Stimulated activated CD8-positive, alpha-beta memory T cell treated with anti-CD3 and anti-CD28 coated beads, Interleukin-15, amount 100 ng/mL, for 48 hours (primary cell): ENCODE measurements at places on chromosomes 16 and 17.

GRCh38 chr16:85619101-85619891, 6.2 kb downstream of the GSE1 start:
- DNase-seq, result no peak

GRCh38 chr17:54948380-54948779, 20.1 kb downstream of the COX11 start:
- DNase-seq, result peak; percentile 2

GRCh38 chr16:69114346-69114975, 9.0 kb downstream of the HAS3 start:
- DNase-seq, result no peak

- no peak for DNase-seq
These were observed 19.2 kb downstream of the PRKCB start for GRCh38 chr16:23855010-23855409.

GRCh38 chr16:11257131-11257938, 1.3 kb upstream of the SOCS1 start:
- DNase-seq, result no peak

DNA sequence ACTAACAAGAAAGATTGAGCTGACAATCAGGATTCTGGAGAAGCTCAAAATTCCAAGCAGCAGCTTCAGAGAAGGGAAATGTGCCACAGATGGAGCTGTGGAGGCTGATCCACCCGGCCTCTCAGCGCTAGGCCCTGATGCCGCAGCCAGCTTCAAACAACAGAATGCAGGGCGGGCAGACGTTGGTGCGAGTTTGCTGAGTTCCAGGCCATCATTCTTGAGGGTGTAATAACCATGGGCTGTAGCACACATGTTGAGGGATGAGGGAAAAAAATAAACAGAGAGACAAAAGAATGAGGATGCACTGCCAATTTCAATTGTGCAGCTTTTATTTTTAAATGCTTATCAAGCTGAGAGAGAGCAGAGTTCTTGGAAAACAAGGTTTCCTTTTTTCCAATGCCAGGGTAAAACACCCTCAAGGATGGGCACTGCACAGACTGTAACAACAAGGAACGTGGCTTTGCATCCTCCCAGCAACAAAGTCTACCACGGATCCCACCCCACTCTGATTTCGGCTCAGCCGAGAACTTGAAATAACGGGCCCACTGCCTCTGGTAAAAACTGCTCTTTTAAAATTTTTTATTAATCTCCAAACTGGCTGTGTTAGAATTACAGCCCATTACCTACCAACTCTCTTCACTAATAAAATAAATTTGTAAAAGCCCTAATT, 90.2 kb downstream of the SMG6 start:
- no peak for DNase-seq

DNA sequence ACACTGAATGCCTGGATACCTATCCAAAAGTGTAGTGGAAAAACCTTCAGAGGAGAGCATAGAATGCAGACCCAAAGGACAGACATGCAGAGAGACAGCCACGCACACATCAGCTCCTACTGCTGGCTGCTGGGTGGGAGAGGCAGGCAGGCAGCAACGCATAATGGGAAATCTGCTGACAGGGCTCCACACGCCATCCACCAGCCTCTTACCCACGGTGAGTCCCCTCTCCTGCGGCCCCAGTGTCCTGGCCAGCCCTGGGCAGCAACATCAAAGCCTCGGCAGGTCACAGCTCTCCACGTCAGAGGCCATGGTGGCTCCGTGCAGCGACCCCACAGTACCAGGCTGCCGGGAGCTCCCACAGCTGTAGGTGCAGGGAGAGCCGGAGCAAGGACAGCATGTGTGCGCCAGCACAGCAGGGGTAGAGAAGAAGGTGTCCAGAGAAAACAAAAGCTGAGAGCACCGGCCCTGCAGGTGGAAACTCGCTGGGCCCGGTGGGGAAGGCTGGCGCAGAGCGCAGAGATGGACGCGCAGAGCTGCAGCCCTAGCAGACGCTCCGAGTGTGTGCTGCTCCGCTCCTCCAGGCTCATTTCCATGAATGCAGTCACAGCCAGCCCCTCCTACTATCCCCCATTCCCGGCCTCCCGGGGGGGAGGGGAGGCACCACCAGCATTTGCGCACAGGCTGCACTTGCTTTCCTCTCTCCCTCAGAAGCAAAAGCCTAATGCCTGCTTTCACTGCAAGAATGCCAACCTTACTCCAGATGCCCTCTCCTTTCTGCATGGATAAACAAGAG, 58.9 kb downstream of the CYTH1 start:
- DNase-seq, result no peak

DNA sequence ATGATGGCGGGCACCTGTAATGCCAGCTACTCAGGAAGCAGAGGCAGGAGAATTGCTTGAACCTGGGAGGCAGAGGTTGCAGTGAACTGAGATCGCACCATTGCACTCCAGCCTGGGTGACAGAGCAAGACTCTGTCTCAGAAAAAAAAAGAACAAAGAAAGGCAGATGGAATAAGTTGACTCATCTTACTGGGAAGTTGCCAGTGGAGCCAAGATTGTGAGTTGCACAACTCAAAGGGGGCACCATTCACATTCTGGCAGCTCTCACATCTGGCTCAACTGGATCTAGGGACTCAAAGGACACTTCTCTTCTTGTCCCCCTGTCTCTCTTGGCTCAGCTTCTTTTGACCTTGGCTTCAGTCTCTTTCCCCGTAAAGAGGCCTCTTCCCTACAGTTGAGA, 53.7 kb upstream of the ETV4 start:
- DNase-seq, result no peak

- DNase-seq, result peak; percentile 59
These were observed at the start of gene MYO1D for GRCh38 chr17:32876417-32877163. MYO1D (minus strand) TSS chr17:32877124; CDS start chr17:32876872, 252 bp downstream.

DNA sequence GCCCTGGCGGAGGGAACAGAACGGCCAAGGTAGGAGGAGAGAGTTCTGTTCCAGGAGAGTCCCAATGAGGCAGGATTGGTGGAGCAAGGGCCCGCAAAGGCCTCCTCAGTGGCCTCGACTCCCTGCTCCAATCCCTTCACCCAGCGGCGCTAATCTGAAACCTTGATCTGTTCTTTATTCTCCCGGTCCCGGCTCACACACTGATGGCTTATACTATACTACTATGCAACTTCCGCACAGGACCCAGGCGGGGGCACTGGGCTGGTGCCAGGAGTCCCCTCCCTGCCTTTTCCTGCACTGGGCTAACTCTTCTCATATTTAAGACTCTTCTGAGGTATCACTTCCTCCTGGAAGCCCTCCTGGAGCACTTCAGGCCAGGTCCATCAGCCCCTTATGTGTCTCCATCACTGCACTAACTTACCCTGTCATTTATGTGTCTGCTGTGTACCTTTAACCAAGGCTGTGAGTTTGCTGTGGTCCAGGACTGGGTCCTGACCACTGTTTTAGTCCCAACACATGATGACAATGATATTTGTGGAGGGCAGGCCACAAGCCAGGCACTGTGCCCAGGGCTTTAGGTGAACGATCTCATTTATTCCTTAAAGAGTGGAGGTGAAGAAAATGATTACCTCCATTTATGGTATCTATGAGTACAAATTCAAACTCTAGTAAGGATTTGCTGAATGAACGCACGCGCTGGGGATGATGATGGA, 6.8 kb downstream of the CCDC102A start:
- DNase-seq, result no peak

GRCh38 chr16:20744922-20745440, 3.4 kb upstream of the THUMPD1 start:
- no peak for DNase-seq

GRCh38 chr17:42142371-42142896, 12.4 kb downstream of the RAB5C start:
- no peak for DNase-seq

- peak; percentile 71 for DNase-seq
These were observed 310.6 kb downstream of the SEC14L1 start for GRCh38 chr17:77451245-77451893.

DNA sequence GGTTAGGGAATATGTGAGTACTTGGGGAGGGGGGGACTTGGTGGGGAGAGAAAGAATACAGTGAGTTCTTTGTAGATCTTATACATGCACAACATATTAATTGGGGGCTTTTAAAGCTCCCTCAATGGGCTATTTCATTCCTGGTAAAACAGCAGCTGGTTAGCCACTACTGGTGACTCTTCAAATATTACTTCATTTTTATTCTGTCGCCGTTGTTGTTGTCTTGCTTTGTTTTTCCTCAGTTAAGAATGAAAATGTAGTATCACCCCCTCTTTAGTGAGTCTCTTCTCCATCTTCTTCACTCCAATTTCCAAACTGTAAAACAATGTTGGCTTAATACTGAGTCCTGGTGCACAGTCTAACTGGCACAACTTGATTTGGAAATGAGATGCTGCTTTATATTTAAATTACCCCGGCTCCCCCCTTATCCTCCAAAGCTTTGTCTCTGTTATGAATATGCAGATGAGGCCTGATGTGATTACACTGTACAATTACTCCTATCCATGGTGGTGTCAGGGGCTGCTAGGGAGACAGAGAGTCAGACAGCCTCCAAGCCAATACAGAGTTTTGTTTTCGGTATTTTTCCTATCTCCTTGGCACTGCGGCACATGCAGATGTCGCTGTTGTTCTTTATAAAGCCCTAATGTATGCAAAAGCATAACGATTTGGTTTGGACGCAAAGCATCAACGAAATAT, 256.9 kb upstream of the PMFBP1 start:
- no peak for DNase-seq

GRCh38 chr16:75179208-75179607, 27.8 kb downstream of the CTRB2 start:
- DNase-seq, result no peak

DNA sequence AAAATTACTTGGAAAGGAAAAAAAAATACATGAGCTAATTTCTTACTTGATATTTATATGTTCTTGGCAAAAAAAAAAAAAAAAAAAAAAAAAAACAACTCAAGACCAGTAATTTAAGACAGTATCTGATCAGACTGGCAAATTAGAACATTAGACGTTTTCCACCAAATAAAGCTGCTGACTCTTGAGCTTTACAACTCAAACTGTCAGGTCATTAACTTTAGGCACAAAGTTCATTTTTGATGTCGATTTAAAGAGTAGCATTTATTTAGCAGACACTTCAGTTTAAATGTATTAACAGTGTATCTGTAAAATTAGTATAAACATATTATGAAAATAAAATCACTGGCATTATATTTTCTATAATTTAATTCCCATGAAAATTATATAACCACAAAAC, 66.7 kb downstream of the NCOR1 start:
- no peak for DNase-seq

GRCh38 chr16:84455031-84455430, 49.4 kb downstream of the MEAK7 start:
- no peak for DNase-seq

DNA sequence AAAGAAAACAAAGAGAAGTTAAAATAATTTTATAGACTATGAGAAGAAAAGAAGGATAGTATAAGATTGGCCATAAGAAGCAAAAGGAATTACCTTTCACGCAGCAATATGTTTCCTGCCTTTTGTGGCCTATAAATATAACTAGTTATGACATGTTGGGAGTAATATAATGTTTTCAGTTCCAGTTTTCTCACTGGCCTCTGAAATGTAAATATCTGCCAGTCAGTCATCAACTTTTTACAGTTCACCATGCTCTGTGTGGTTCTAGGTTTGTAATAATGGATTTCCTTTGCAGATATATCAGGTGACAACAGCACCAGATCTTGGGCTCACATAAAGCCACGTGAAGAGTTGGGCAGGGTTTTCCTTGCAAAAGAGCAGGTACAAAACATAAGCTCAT, 94.3 kb downstream of the ABCA8 start:
- DNase-seq, result no peak

DNA sequence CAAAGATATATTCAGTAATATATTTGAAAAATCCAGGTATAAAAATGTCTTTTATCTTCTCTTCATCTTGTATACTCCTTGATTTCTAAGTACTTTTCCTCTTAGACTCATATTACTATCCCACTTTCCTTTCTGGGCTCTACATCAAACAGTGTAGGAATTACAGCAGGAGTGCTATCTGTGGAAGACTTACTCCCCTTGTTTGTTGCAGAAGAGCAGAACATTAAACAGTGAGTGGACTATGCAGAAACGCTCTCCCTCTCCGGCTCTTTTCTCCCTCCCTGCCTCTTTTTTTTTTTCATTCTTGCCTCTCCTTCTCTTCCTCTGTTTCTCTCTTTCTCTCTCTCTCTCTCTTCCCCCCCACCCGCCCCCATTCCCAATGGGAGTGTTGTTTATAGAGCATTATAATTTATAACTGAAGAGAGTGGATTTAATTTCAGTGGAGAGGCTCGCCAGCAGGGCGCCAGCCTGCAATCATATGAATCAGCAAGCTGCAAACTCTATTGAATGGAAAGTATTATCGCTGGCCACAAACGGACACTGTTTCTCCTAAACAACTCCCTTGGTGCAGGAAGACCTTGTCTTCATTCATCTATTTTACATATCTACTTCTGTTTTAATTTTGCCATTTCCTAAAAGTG, 242.3 kb upstream of the TBX2 start:
- no peak for DNase-seq

DNA sequence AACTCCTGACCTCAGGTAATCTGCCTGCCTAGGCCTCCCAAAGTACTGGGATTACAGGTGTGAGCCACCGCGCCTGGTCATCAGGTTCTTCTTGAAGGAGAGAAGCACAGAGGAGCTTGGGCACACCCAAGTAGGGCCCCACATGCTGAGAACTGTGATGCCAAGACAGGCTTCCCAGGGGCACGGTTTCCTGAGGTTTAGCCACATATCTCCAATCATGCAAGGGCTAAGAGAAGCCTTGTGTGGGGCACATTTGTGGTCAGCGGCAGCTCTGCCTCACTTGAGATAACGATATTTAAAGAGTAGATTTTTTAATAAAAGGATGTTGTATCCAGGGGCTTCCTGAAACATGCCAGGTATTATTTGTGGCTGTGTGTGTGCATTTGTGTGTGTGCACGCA, 46.9 kb downstream of the CUEDC1 start:
- DNase-seq, result no peak

DNA sequence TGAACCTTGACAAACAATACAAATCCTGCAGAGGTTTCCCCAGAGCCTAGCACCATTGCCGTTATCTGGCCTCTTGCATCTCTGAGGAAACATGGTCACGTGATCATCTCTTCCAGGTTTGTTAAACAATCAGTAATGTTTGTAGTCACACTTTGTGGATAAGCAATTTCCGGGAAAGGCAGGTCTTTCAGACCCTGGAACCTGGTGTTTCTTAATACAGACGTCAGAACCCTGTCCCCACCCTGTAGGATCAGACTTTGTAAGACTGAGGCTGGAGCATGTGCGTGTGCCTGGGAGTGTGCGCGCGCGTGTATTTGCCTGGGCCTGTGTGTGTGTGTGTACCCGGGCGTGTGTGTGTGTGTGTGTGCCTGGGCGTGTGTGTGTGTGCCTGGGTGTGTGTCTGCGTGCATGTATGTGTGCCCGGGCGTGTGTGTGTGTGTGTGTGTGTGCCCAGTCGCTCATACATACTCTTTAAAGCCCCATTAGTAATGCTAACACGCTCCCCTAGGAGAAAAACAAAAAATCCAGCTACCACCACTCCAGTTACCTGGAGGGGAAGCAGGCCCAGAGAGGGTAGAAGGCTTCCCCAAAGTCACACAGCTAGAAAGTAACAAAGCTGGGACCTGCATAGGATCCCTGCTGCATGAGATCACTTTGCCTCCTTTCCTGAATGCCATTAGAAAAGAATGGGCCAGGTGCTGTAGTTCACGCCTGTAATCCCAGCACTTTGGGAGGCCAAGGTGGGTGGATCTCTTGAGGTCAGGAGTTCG, 5.3 kb downstream of the CTNS start:
- DNase-seq, result no peak
